AG04449 (cell line): ENCODE measurements at places on chromosomes 11 and 22.

GRCh38 chr11:1542267-1542666, 29.8 kb downstream of the DUSP8 start:
- DNase-seq: no peak

- no peak for DNase-seq
Measured at GRCh38 chr11:77525455-77526091, 51.7 kb upstream of the PAK1 start.

DNA sequence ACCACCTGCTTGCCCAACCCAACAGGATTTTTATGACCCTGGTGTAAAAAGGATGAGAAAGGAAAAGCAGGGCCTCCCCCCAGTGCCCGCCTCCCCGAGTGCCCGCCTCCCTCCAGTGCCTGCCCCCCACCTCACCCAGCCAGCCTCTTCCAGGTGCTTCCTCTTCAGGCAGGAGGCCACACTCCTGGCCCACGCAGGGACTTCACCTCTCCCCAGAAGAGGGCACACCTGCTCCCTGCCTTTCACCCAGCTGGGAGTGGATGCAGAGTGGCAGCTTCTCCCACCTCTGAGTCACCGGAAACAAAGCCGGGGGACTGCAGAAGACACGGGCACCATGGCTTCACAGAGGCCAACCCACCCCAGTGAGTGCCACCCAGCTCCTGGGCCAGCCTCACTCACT, 16.1 kb downstream of the CPT1A start:
- DNase-seq: no peak

GRCh38 chr22:50281957-50282356, 11.8 kb upstream of the MAPK11 start:
- no peak for DNase-seq

DNA sequence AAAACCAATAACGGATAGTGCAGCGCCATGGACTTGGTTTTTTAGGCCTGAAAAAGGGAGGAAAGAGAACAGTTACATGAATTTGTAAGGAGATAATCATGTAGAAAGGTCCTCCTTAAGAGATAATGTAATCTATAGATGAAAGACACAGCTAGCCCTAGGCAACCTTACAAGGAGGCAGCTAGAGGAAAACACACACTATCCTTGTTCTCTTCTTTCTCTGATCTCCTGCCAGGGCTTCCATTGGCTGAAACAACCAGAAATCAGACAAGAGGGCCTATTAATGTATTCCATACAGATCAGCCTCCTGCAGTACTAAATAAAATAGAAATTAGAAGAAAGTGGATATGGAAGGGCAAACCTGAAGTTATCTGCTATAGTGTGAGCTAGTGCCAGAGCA, 53.0 kb downstream of the KCNA4 start:
- no peak for DNase-seq

GRCh38 chr22:26570864-26571525, 18.9 kb downstream of the TPST2 start:
- DNase-seq: no peak

GRCh38 chr11:133897331-133897650, 52.0 kb upstream of the SPATA19 start:
- DNase-seq: no peak

GRCh38 chr11:73406619-73407018, 30.4 kb downstream of the RELT start:
- no peak for DNase-seq

DNA sequence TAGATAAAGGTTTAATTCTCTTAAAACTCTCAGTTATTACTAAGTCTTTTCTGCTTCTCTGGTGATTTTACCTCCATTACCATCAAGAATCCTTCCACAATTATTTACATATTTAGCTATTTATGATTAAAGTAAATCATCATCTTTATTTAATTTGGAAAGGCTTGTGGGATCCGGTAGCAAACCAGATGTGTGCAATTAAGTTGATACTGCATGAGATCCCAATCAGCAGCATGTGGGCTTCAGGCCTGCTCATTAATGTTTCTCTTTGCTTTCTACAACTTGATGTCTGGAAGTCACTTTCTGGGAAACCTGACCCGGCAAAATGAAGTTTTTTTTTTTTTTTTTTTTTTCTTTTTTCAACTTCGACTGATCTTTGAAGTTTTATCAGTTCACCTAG, 558.4 kb upstream of the ANO5 start:
- DNase-seq: no peak

DNA sequence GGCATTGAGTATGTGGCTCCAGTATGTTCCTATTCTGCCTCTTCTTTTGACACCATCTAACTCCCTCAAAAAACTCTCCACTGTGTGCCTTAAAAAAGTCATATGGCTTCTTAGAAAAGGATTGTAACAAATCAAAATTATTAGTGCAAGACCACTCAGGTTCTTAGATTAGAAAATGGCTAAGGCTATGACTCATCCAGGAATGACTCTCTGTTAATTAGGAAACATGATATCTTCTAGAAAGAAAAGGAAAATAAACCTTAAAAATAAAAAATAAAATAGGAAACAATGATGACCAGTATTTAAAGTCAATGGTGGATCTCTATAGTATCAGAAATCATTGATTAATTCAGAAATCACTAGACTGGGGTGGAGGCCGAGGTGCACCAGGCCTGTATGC, 21.7 kb downstream of the SLC25A17 start:
- DNase-seq: no peak

GRCh38 chr22:22352371-22352999, 107.9 kb downstream of the VPREB1 start:
- no peak for DNase-seq

GRCh38 chr11:61270354-61271076, 24.6 kb downstream of the VWCE start:
- peak; percentile 9 for DNase-seq
